CD4-positive, CD25-positive, alpha-beta regulatory T cell (primary cell): ENCODE measurements at places on chromosomes 4 and X. TPM values are rescaled to one million over a fixed set of nuclear protein-coding genes. Genes with fewer than 3 reads are reported as not detected.

The SMARCA5 gene
- total RNA-seq, result 57.5 TPM

The IL21 gene
- total RNA-seq, result 0.20 TPM

The FRAS1 gene
- total RNA-seq, result not detected

The PAGE4 gene
- total RNA-seq, result not detected

The MAD2L1 gene
- 6.3 TPM for total RNA-seq

The TRAPPC11 gene
- 33.4 TPM for total RNA-seq

The PWWP3B gene
- not detected for total RNA-seq

The VEGFD gene
- not detected for total RNA-seq

The SHROOM4 gene
- total RNA-seq, result 0.17 TPM

DNA sequence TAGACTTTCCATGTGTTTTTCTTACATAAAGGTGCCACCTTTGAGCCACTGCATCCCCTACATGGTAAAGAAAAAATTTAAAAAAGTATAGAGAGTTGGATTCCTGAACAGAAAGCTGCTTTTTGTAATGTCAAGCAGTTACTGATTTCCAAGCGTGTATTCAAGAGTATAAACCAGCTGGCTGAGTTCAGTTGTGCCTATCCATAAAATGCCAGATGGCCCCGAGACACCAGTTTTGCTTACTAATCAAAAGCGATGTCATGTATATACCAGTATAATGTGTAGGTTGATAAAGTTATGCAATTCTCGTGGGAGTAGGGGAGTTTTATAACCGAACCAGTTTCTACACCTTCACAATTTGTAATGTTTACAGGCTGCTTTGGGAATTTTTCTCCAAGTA, 26.2 kb upstream of the PNPLA4 start:
- DNase-seq, result no peak
- no peaks in the 10 kb centered on the region for H3K36me3 ChIP-seq
- H3K27ac ChIP-seq, result no peak overlapping the region

DNA sequence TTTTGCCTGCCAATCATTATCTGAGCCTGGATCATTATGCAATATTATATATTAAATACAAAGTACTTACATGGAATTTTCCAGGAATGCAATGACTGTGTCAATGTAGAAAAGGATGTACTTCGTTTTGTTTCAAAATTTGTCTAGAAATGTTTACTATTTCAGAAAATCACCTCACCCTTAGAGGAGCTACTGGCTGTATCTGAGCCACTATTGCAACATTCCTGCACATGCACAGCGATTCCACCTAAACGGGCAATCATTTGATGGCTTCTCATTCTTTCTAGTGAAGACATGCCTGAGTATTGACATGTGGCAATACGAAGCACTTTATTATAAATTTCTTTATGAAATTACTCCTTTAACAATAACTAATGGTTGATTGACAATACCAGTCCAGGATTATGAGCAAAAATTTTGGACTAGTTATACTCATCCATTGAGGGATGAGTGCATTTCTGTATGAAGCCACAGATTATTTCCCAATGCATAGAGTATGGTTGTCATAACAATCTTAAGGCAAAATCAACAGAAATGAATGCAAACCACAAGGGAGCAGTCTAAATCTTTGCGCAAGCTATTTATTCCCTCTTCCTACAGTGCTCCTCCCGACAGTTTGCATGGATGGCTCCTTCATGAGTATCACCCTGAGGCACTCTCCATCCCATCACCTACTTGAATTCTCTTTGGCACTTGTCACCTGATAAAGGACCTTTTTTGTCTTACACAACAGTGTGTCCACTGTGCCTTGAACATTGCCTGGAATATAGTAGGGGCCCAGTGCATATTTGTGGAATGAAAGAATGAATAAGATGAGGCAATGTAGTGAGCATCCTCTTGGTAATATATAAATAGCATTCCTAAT, 35.8 kb upstream of the MMAA start:
- DNase-seq, result no peak
- H3K27me3 ChIP-seq, result peaks cover 3% of the 10 kb centered on the region

- H3K4me1 ChIP-seq, result no peaks in the 10 kb centered on the region
- no peaks in the 10 kb centered on the region for H3K27me3 ChIP-seq
- no peak for DNase-seq
- no peak overlapping the region for H3K4me3 ChIP-seq
- peaks cover 16% of the 10 kb centered on the region for H3K36me3 ChIP-seq
Observed at GRCh38 chr4:150683775-150684350, 101.9 kb downstream of the MAB21L2 start.

DNA sequence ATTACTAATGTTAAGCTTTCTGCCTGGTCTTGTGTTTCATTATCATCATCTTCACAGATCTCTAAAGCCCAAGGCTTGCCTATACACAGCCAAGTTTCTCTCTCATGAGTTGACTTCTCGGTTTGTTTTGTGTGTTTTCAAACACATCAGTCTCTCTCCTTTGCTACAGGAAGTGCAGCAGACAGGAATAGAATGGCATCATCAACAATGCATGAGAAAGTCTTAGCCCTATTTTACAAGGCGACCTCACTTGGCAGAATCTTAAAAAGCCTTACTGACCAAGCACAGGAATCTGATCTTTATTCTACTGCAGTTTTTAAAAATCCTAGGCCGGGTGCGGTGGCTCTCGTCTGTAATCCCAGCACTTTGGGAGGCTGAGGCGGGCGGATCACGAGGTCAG, 36.8 kb downstream of the CC2D2A start:
- no peak for DNase-seq
- H3K36me3 ChIP-seq, result no peaks in the 10 kb centered on the region
- H3K27ac ChIP-seq, result no peak overlapping the region
- no peaks in the 10 kb centered on the region for H3K4me1 ChIP-seq
- H3K4me3 ChIP-seq, result no peak overlapping the region
- H3K27me3 ChIP-seq, result no peaks in the 10 kb centered on the region

DNA sequence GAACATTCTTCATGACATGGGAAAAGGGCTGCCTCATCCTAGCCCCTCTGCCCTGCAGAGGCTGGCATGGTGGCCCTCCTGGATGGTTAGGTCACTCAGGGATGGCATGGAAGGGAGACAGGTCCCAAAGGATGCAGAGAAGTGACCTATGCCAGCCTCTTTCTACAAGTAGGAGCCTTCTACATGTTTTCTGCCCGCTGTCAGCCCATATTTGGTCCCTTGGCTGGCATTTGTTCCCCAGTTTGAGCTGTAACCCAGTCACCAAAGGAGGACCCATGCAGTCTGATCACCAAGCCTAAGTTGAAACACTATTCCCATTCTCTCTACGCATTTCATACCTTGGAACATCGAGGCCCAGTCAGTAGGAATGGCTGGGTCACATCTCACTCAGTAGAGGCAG, 95.4 kb downstream of the PJA1 start:
- no peak overlapping the region for H3K27ac ChIP-seq
- no peak for DNase-seq
- H3K36me3 ChIP-seq, result no peaks in the 10 kb centered on the region
- H3K27me3 ChIP-seq, result no peaks in the 10 kb centered on the region

DNA sequence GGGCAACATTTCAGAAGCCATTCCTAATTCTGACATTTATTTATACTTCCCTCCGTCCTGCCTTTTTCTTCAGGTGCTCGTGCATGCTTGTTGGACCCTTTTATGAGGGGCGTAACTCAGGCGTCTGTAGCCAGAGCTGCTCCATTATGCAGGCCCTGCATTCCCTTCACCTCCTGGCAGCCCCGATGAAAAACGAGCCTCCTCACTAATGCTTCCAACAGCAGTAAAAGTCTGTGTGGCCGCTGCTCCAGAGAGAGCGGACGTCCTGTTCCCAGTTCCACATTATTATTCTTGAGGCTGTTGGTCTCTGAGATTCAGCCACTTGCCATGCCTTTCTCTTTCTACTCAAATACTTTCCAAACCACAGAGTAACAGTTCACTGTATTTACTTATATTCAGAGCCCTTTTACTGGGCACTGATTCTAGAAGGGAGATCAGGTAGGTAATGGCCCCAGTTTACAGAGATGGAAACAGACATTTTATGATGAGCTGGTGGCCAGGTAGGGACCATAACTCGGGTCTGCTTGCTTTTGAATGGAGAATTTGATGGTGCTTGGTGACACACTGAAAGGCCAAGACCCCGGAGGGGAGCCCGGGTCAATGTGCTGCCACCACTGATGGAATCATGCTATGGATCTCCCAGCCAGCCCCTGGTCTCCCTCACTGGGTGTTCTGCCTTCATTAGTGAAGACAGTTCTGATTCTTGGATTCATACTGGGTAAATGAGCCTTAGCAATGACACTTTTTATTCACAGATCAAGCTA, 101.0 kb downstream of the GATB start:
- no peaks in the 10 kb centered on the region for H3K36me3 ChIP-seq
- no peak for DNase-seq
- H3K27ac ChIP-seq, result no peak overlapping the region
- no peaks in the 10 kb centered on the region for H3K27me3 ChIP-seq

GRCh38 chr4:180615746-180616145, 1627.5 kb upstream of the TENM3 start:
- no peaks in the 10 kb centered on the region for H3K27me3 ChIP-seq
- no peak overlapping the region for H3K4me3 ChIP-seq
- H3K4me1 ChIP-seq, result no peaks in the 10 kb centered on the region
- no peaks in the 10 kb centered on the region for H3K36me3 ChIP-seq
- H3K27ac ChIP-seq, result no peak overlapping the region
- no peak for DNase-seq

- no peaks in the 10 kb centered on the region for H3K4me1 ChIP-seq
- H3K27me3 ChIP-seq, result no peaks in the 10 kb centered on the region
- H3K27ac ChIP-seq, result no peak overlapping the region
- no peak overlapping the region for H3K4me3 ChIP-seq
Observed at GRCh38 chr4:114727461-114727860, 128.9 kb downstream of the UGT8 start.

DNA sequence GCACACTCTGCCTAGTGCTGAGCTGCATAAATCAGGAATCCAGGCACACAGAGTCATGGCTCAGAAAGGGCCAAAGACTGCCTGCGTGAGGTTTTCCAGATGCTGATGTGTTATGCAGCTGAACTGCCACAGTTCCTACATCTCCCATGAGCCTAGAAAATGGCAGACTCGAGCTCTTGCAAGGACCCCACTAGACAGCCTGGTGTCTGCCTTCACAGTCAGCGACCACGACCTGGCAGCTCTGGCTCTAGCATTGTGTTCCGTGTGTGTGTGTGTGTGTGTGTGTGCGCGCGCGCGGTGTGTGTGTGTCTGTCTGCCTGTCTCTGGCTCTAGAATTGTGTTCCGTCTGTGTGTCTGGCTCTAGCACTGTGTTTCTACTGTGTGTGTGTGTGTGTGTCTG, 203.6 kb upstream of the AGTR2 start:
- no peak overlapping the region for H3K4me3 ChIP-seq
- H3K27ac ChIP-seq, result no peak overlapping the region
- H3K36me3 ChIP-seq, result no peaks in the 10 kb centered on the region
- DNase-seq, result no peak
- no peaks in the 10 kb centered on the region for H3K4me1 ChIP-seq

GRCh38 chr4:128862608-128863311, 53.3 kb downstream of the JADE1 start:
- peak overlapping the region; percentile 29 for H3K4me3 ChIP-seq
- peak; percentile 27 for DNase-seq

- peaks cover 3% of the 10 kb centered on the region for H3K36me3 ChIP-seq
- H3K4me3 ChIP-seq, result no peak overlapping the region
- no peak overlapping the region for H3K27ac ChIP-seq
- no peak for DNase-seq
- H3K4me1 ChIP-seq, result peaks cover 4% of the 10 kb centered on the region
Observed at GRCh38 chrX:73964579-73964978, 339.4 kb upstream of the ZCCHC13 start.

DNA sequence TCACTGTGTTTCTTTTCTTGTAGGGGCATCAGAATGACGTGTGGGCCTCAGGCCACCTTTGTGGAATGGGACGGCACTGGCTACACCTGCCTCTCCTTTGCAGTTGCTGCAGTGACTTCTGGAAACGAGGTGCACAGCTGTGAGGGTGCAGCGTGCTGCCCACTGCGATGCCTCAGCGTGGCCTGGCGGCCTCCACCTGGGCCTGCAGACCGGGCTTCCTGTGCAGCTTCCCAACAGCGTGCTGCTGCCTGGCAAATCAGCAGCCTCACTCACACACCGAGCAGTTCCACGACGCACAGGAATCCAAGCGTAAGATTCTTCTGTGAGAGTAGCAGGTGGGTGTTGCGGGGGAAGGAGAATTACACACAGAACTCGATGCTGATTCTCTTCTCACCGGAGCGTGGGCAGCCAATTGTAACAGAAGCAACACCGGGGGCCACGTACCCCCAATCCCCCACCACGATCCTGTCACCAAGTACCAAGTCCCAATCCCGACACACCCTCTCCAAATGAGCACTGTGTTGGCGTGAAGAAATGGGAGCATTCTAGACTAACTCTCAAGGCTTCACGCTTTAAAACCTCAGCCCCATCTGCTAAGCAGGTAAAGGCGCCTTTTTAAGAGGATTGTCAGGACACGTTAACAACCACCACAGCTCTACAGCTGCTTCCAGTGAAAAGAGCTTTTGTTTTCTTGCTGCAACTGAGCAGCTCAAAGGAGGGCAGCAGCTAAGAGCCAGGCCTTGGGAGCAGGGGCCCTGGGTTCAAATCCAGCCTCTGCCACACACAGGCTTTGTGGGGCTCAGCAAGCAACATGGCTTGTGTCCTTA, 16.9 kb downstream of the WDR1 start:
- DNase-seq, result peak; percentile 50
- H3K4me1 ChIP-seq, result peaks cover 94% of the 10 kb centered on the region
- H3K27me3 ChIP-seq, result no peaks in the 10 kb centered on the region
- peak overlapping the region; percentile 79 for H3K27ac ChIP-seq
- peaks cover 84% of the 10 kb centered on the region for H3K36me3 ChIP-seq

DNA sequence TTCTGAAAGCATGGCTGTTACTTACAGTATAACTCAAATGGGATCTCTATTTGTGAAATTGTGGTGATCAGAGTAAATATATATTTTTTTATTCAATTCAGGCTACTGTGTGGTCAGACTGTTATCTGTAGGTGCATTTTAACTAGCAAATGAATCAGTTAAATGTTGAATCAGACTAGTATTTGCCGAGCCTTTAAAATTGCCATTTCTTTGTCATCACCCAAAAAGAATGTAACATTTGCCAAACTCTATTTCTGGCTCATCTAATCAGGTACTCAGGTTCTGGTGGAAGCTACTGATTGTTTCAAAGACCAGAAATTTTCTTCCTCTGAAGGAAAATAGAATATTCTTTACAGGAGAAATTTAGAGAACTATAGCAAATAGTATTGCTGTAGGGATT, 1.8 kb upstream of the NAA15 start:
- H3K4me3 ChIP-seq, result peak overlapping the region; percentile 96
- no peak for DNase-seq
- no peak overlapping the region for H3K27ac ChIP-seq

DNA sequence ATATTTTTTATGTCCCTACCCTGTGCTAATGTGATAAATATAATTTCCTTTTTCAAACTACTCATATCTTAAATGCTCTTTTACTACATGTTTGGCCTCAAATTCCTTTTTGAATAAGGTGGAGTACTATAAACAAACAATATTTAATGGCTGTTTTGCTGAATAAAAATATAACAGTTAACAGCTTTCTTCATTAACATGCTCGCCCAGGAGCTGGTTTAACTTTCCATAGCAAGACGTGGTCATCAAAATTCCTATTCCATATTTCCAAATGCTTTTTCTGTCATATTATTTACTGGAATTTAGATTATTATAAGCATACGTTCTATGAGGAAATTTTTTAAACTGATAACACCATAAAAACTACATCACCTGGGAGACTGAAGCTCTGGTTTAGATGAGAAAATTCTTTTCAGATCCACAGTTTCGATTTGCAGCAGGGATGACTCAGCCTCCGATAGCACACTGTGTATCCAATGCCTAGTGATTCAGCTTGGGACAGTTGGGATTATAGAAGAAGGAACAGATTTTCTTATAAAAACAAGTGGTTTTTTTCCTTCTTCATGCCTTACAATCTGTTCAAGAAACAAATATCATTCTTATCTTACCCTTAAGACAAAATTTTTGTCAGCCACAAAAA, 129.1 kb downstream of the FBXO8 start:
- no peak for DNase-seq
- no peaks in the 10 kb centered on the region for H3K4me1 ChIP-seq
